Posterior vena cava (tissue), 2 donors: ENCODE measurements at places on chromosomes 3 and 15. TPM values are rescaled to one million over a fixed set of nuclear protein-coding genes. Genes with fewer than 3 reads are reported as not detected.
A peak's percentile ranks its signal among the peaks of the same experiment; 100 is the strongest.

DNA sequence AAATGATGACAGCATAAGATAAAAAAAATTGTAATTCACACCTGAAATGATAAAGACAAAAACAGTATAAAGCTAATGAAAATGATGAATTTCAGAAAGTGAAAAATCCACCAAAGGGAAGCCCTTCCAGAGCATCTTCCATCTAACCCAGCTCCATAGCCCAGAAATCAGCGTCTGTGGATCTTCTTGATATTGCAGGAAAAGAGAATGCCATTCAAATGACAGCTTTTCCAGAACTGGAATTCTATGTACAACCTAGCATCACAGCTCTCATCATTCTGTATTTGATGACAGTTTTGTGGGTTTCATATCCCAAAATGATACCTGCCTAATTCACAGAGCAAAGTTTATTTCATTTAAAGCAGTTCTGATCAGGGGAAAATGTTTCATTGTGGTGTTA lies 267.3 kb downstream of the FHIT start:
- no peak for DNase-seq

GRCh38 chr15:31364301-31365031 lies 37.8 kb downstream of the KLF13 start:
- peak; percentile 64 for DNase-seq

DNA sequence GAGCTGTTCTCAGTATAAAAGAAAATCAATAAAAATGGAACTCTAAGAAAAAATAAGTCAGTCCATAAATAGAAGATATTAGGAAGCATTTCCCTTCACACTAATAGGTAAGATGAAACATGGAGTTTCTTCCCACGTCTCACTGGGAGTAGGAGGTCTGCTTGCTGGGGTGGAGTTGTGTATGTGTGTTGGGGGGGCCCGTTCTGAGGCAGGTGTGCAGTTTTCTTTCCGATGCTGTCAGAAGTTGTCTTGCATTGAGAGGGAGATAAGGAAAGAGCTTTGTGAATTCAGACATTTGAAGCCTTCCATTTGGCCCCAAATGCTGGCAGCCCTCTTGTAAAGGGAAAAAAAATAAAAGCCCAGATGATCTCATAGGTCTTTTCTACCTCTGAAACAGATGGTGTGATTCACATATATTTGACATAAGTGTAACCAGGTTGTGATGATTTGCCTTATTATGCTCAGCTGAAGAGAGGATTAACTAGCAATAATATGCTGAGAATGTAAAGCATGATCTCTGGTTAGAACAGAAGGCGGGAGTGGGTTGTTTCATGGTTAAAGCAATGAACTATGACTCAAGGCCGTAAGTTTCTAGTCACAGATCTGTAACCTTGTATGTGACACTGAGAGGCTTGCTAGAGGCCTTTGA lies 8.8 kb downstream of the RASGRP1 start:
- no peak for DNase-seq

DNA sequence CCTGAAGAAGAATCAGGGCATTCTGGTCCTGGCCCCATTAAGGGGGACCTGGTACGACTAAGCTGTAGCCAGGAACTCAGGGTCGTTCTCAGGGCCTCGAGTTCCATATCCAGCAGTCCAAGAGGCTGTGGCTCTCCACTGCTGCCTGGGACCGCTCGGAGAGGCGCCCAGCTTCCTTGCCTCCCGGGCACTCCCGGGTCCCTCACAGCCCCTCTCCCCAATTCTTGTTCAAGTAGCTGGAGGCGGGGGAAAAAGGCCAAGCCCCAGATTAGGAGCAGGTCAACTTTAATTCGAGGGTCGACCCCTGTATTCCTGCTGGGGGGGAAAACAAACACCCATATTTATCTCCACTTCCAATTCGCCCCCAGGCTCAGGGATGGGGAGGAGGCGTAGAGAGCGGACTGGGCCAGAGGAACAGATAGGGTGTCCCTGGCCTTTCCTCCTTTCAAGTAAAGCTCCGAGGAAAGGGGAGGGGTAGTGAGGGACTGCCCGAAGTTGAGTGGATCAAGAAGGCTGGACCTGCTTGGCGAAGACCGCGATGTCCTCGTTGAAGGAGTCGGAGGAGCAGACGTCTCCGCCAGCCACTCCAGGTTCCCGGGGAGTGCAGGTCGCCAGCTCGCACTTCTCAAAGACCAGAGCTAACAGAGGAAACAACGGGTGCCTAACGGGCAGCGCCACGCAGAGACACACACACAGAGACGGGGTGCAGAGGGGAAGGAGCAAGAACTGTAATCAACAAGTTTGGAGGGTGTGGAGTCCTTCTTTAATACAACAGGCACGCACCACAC lies 4.4 kb downstream of the MEIS2 start:
- peak; percentile 74 for DNase-seq

- DNase-seq, result no peak
Observed at GRCh38 chr15:61141497-61142125, 87.5 kb downstream of the RORA start.

- DNase-seq, result no peak
Observed at GRCh38 chr15:49982584-49982983, 136.4 kb downstream of the ATP8B4 start.

DNA sequence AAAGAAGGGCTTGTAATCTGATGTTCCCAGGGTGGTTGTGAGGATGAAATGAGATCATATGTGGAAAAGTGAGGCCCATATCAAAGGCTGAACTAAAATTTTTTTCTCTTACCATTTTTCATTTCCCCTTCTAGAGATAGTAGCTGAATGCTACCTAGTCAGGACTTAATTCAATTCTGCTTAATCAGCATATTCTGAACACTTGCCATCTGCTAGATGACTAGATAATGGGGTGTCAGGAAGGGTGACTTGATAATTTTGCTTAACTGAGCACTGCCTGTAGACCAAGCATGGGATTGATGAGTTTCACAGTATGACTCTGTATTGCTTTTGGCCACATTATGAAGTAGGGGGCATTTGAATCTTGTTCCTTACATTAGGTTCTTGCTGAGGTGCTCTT lies 136.2 kb downstream of the CHST2 start:
- no peak for DNase-seq

- no peak for DNase-seq
Observed at GRCh38 chr15:54559405-54560069, 581.3 kb downstream of the UNC13C start.

DNA sequence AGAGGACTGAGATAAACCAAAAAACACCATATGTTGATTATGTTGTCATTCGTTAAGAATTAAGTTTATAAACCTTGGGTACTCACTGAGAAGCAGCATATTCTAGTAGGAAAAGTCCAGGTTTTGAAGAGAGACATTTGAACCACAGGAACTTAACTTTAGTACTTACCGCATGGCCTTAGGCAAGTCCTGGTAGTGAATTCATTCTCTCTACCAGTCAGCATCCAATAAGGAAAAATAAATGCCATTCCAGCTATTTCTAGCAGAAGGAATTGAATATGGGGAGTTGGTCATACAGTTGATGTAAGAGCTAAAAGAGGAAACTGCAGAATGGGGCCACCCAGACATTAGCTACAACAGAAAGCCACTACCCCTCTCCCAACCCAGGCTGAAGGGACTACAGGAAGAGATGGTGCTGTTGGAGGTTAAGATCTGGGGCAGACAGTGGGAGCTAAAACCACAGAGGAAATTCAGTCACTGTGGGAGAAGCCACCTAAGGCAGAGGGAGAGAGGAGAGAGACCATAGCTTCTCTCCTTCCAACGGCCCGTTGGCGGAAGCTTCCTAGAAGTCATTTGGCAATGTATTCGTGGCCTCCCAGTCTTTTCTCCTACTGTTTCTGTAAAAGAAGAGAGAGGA lies 133.8 kb upstream of the RARB start:
- DNase-seq, result no peak

DNA sequence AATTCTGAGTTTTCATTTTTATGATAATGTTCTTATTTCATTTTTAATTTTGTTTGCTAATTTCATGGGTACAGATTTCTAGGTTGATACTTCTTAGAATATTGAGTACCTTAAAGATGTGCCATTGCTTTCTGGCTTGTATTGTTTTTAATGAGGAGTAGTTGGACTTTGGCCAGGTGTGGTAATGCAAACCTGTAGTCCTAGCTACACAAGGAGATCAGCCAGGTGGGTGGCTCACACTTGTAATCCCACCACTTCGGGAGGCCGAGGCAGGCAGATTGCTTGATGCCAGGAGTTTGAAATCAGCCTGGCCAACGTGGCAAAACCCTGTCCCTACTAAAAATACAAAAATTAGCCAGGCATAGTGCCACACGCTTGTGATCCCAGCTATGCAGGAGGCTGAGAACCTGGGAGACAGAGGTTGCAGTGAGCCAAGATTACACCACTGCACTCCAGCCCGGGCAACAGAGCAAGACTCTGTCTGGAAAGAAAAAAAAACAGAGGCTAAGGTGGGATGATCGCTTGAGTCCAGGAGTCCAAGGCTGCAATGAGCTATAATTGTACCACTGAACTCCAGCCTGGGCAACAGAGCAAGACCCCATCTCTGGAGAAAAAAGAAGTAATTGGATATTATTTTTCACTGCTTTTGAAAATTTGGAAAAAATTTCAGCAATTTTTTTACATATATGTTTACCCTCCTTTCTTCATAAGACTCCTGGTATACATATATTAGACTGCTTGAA lies 198.0 kb downstream of the ALCAM start:
- no peak for DNase-seq

GRCh38 chr3:98791341-98792325 lies 28.5 kb downstream of the ST3GAL6 start:
- no peak for DNase-seq

- no peak for DNase-seq
Observed at GRCh38 chr15:33398555-33398954, 87.8 kb downstream of the RYR3 start.

DNA sequence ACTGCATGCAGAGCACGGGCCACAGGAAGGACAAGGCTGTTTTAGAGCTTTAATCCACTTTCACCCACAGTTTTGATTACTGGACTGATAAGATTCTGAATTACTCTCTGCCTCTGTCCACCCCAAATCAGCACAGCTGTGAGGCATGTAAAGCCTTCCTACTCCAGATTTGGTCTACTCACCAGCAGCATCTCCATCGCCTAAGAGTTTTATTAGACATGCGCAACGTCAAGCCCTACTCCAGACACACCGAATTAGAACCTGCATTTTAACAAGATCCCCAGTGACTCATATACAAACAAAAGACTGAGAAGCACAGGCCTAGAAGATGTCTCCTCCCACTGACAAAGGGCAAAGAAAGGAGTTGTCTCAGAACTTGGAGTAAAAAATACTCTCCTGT lies 221.2 kb downstream of the TUSC7 start:
- DNase-seq, result no peak

DNA sequence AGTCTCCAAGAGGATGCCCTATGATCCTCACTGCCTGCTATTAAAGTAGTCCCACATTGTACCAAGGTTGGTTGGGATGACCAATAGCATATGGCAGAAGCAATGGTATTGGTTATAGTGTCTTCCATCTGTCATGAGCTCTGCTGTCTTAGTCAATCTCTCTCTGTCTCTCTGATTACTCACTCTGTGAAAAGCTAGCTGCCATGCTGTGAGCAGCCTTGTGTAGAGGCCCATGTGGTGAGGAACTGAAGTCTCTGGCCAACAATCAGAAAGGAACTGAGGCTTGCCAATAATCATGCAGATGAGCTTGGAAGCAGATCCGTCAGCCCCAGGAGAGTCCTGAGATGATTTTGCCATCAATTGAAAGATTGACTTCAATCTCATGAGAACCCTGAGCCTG lies 60.3 kb upstream of the CFAP161 start:
- no peak for DNase-seq

DNA sequence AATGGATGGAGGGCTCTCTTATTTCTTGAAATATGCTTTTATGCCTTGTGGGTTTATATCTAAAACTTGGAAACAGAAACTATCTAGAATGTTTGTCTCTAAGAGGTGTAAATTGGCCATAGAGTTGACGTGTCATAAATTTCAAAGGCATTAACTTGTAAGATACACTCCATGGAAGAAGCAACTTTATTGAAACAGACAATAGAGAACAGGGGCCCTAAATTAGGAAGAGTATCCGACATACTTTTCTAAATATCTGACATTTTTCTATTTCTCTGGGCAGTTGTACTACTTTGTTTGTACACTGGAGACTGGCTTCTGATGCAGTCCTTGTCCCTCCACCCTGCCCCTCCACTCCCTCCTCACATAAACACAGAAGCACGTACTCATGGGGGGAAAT lies 50.0 kb downstream of the MEIS2 start:
- DNase-seq, result no peak

GRCh38 chr3:141100531-141101320 lies 49.6 kb downstream of the SPSB4 start:
- DNase-seq, result peak; percentile 25

GRCh38 chr3:182063742-182064141 lies 352.0 kb downstream of the SOX2 start:
- DNase-seq, result no peak

- peak; percentile 76 for DNase-seq
Observed at GRCh38 chr15:77898811-77899730, 178.4 kb downstream of the TBC1D2B start.

- DNase-seq, result no peak
Observed at GRCh38 chr15:76217029-76217881, 94.0 kb downstream of the ETFA start.

- no peak for DNase-seq
Observed at GRCh38 chr15:76343313-76343996, 6.9 kb downstream of the ISL2 start.

GRCh38 chr3:105364128-105364527 lies 2.6 kb upstream of the ALCAM start:
- DNase-seq, result no peak

DNA sequence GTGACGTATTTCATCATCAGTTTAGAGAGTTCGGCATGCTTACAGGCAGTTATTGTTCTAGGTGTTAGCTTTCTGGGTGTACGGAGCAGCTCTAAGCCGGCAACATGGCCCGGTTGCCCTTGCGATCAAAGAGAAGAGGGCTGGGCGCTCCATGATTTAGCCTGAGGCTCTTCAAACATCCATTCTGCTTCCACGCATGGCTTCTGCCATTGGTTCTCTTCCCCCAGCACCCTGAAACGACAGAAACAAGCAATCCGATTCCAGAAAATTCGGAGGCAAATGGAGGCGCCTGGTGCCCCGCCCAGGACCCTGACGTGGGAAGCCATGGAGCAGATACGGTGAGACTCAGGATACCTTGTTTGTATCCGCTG lies 574 bp downstream of the NGRN start:
- no peak for DNase-seq

DNA sequence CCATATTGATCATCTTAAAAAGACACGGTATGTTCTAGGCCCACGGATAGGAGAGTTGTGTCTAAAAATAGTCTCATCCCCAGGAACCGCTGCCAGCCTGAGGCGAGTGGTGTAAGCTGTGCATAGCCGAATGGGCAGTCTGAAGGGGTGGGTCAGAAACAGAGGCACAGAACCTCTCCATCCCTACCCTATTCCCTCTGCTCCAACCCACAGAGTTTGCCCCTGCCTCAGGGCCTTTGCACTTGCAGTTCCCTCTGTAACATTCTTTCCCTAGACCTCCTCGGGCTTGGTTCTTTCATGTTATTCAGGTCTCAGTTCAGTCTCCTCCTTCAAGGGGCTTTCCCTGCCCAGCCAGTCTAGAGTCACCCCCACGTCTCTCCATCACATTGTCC lies 4.8 kb downstream of the SCN5A start:
- peak; percentile 19 for DNase-seq

- DNase-seq, result no peak
Observed at GRCh38 chr3:122012821-122013220, 9.2 kb downstream of the ILDR1 start.

Gene LAMB2
- 299 TPM for total RNA-seq

Gene FANCD2OS
- not detected for total RNA-seq

Gene AMT
- total RNA-seq, result 1.0 TPM

Gene ST8SIA2
- not detected for total RNA-seq

Gene MASP1
- total RNA-seq, result 13.9 TPM

Gene MYO5C
- total RNA-seq, result 11.1 TPM

Gene BMF
- 5.0 TPM for total RNA-seq

Gene GOLGA6L7
- not detected for total RNA-seq

Gene SAXO2
- 2.1 TPM for total RNA-seq

Gene ITIH1
- total RNA-seq, result 2.6 TPM

Gene TEX9
- total RNA-seq, result 3.8 TPM

Gene EPHA3
- total RNA-seq, result 15.5 TPM

Gene PROS1
- total RNA-seq, result 61.4 TPM
